ENCODE measurements at places on chromosomes 12 and 14. TPM values are rescaled to one million over a fixed set of nuclear protein-coding genes. Genes with fewer than 3 reads are reported as not detected.

DNA sequence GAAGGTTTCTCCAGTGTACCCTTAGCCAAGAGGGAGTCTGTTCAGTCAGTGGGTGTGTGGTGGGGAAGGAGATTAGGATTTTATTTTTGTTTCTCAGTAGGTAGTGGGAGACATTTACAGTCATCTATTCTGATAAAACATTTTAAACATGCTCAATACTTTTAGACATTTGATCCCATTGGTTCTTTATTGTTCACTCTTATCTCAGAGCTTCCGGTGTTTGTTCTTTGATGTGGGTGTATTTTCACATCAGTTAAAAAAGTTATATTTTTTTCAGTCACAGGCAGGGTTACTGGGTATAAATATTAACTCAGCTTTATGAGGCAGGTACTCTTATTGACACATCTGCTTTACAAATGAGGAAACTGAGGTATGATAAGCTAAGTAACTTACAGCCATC is 43.3 kb upstream of the LRRK2 start:
- no peak for DNase-seq
- H3K27me3 ChIP-seq: no peaks in the 10 kb centered on the region
- no peak overlapping the region for H3K4me3 ChIP-seq

DNA sequence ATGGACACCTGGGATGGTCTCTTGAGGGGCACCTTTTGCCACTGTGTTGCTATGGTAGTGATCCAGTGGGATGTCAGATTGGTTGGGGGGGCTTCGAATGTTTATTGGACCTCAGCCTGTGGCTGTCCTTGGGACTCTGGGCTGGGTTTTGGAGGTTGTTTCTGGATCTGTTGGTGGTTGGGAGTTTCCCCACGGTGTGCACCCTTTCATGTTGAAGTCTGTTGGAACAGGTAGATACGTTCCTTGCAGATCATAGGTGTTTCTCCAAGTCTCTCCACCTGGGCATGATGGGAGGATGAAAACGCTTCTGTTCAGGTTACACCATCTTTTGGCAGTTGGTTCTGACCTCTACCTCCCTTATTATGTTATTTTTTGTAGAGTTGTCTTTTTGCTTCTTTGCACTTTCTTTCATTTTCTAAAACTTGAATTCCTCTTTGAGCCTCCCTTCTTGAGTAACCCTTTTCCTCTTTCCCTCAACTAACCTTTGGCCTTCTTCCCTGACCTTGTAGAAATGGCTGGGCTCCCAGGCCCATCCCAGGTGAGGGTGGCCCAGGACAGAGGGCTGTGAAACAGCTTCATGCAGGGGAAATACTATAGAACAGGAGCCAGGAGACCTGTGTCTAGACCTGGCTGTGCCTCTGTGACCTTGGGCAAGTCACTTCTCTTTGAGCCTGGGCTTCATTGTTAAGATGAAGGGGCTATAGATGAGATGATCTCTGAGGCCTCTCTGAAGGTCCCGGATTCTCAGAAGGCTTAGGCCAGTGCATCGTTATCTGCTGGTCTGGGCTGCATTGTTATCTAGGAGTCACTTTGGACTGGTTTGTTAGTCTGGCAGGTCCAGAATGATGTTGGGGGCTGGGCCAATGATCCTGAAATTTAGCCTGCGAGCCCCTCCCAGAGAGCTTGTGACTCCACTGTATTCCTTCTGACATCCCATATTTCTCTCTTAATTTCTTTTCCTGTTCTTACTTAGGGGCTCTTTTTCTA is 2.0 kb downstream of the ATN1 start:
- peak overlapping the region; percentile 56 for H3K4me3 ChIP-seq
- no peak for DNase-seq
- H3K27ac ChIP-seq: peak overlapping the region; percentile 84
- peaks cover 10% of the 10 kb centered on the region for H3K36me3 ChIP-seq

Gene CIROP
- total RNA-seq: not detected

Gene SMCO2
- 0.31 TPM for total RNA-seq

Gene PNP
- total RNA-seq: 41.4 TPM

Gene KCNJ8
- total RNA-seq: 16.1 TPM

Gene KRT3
- total RNA-seq: not detected
